Fibroblast of the aortic adventitia (primary cell): ENCODE measurements at places on chromosomes 11 and 22.

- DNase-seq, result no peak
These were observed 30.7 kb upstream of the TEF start for GRCh38 chr22:41351011-41351410.

- DNase-seq, result no peak
These were observed 5.7 kb downstream of the TNNI2 start for GRCh38 chr11:1844221-1845094.

- peak; percentile 91 for DNase-seq
These were observed 16.7 kb downstream of the BCL9L start for GRCh38 chr11:118908901-118909618.

DNA sequence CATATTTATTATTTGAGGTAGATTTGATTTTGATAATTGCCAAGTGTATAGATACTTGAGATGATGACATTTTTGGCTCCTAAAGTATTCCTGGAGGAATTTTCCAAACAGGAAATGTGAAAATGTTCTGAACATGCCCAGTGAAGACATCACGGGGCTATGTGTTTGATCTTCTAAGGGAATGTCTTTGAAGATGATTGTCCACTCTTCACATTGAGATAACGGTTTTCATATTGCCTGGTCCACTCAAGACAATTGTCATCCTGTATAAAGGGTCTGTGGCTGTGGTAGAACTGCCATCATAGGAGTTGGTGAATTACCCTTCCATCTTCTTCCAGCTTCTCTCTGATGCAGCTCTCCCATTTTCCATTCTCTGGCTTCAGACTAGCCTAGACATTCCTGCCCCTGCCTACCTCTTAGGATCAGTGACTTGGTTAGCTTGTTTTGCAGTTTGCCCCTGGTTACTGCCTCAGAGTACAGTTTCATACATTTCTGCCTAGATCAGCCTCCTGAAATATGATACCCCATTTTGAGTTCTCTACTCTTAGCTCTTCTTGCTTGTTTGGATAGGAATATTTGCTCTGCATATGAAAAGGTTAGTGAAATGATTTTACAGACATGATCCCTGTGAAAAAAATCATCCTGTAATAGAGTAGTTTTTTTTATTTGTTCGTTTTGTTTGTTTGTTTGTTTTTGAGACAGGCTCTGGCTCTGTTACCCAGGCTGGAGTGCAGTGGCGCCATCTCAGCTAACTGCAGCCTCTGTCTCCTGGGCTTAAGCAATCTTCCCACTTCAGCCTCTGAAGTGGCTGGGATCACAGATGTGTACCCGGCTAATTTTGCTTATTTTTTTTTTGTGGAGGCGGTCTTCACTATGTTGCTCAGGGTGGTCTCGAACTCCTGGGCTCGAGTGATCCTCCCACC is 111.4 kb upstream of the SORL1-AS1 start:
- DNase-seq, result no peak

DNA sequence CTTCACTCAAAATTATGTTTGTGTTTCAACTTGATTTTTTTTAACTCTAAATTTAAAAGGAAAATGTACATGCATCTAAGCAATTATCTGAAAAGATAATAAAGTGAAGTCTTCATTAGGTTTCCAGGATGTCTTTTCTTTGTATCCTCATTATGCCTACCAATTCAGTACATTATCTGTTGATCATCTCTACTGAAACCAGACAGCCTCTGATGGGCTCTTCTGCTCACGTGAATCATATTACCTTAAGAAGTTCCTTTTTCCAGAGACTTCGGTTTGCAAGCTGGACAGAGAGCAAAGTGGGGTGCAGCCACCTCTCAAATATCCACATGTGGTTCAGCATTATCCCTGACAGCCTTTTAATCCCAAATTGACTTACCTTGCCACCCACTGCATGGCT is 158.4 kb downstream of the CADM1 start:
- no peak for DNase-seq

DNA sequence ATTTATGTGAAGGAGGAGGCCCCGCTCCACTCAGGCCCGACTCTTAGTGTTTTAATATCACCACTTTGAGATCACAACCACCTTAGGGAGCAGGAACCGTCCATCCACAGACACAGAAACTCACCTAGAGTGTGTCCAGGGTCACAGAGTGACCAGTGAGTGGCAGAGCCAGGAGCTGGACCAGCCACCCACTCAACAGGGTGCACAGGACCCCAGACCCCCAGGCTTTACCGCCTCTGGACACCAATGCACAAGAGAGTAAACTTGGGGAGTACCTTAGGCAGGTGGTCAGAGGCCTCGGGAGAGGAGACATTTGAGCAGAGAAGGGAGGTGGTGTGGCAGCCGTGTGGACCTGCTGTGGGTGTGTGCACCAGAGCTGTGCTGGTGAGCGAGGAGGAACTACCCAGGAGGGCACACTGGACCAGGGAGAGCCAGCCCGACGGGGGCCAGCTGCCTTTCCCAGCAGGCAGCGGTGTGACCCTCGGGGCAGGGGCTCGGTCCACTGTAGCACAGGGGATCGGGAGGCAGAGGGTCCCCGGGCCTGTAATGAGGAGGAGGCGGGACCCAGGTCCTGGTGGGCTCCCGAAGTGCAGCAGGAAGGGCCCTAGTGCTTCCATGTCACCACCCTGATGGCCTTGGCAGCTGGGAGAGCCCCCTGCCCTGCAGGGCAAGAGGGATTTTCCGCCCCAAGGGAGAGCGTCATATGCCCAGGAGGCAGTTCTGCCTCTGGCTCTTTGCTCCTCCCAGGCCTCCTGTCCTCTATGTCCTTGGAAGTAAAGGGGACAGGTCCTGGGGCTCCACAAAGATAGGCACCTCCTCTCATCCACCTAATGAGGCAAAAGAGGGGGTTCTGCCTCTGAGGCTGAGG is 7.5 kb upstream of the NLRP6 start:
- no peak for DNase-seq
